ENCODE measurements at places on chromosomes 11 and 22.

- DNase-seq, result no peak
These were observed 74.8 kb upstream of the SLC22A12 start for GRCh38 chr11:64516226-64516625.

DNA sequence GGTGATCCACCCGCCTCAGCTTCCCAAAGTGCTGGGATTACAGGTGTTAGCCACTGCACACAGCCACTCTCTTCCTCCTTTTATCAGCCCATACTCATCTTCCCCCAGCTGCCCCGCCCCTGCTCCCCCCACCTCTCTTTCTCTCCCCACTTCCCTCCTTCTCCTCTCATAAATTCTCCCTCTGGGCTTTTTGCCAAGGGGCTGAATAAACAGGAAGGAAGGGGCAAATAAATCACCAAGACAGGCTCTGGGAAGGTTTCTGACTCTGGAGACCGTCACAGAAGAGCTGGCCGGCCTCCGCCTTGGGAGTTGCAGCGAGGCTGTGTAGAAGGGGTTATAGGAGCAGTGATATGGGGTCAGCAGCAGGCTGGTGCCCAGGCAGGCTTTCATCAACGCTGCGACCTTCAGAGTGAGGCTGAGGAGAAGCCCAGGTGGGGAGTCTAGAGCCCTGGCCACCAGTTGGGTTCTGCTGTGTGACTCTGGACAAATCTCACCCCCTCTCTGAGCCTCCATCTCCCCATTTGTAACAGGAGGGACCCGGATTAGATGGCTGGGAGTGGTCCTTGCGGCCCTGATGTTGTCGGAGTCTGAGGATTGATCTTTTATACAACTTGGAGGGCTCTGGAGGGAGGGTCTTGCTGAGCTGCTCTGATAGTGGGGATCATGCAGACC is 62.6 kb upstream of the RASD2 start:
- peak; percentile 54 for DNase-seq

DNA sequence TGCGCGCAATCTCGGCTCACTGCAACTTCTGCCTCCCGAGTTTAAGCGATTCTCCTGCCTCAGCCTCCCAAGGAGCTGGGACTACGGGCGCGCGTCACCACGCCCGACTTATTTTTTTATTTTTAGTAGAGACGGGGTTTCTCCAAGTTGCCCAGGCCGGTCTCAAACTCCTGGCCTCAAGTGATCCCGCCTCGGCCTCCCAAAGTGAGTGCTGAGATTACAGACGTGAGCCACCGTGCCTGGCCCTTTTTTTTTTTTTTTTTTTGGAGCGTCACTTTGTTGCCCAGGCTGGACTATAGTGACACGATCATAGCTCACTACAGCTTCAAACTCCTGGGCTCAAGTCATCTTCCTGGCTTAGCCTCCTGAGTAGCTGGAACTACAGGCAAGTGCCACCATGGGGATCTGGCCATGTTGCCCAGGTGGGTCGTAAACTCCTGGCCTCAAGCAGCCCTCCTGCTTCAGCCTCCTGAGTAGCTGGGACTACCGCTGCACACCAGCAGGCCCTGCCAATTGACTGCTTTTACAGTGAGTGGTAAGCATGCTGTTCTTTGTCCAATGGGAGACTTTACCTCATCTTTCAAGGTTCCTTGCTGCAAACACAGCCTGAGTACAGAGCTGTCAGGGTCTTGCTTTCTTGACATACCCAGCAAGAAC is 600 bp upstream of the CENPM start:
- no peak for DNase-seq

- no peak for DNase-seq
These were observed 17.6 kb downstream of the TTC12 start for GRCh38 chr11:113332023-113332422.

- DNase-seq, result no peak
These were observed 327.6 kb upstream of the CCDC90B start for GRCh38 chr11:83613767-83614121.

- DNase-seq, result no peak
These were observed 16.7 kb downstream of the PHLDA2 start for GRCh38 chr11:2912498-2912897.

DNA sequence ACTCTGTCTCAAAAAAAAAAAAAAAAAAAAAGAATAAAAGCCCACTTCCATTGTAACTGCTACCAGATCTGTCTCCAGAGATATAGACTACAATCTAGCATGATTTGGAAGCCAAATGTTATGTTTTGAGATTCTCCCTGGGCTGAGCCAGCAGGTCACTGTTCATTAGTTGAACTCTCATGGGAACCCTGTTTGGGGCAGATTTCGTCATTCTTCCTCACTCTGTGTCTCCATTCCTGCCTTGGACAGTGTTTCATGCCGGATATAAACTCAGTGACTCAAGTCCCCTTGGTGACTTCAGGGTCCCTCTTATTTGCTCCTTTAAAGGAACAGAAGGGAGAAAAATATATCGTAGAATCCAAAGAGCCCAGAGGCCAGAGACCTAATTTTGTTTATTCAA is 378.1 kb downstream of the LARGE1 start:
- no peak for DNase-seq

- no peak for DNase-seq
These were observed 17.0 kb downstream of the MRPL48 start for GRCh38 chr11:73804712-73805111.

DNA sequence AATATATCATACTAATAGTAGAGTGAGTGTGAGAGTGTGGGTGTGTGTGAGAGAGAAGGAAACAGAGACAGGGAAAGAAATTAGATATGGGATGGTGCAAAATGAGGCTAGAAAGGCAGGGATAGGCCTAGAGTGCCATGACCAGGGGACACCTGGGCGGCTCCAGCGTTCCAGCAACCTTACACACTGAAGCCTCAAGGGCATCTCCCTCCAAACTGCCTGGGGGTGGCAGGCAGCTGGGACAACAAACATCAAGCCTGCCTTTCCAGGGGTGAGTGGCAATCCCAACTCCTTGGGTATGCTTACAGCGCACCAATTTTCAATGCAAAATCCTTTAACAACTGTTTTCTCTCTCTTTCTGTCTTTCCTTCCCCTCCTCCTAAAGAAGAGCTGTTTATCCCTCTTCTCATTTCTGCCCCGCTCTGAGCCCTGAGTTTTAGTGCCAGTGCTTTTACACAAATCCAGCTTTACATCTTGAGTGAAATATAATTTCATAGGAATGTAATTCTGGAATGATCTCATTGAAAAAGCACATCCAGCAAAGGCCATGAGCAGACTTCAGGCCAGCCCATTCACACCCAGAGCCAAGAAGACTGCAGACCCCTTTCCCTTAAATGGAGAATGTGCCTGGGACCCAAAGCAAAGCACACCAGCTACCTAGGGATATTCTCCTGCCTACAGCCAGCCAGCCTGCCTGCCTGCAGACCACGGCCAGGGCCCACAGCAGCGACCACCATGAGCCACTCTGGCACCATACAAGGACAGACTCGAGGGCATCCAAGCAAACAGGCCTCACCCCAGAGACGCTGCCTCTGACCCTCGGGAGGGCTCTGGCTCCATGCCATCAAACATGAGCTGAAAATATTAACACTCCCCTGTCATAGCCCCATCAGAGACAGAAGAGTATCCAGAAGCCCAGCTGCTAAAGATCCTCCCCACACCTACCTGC is 90.3 kb downstream of the RPL27A start:
- DNase-seq, result no peak

DNA sequence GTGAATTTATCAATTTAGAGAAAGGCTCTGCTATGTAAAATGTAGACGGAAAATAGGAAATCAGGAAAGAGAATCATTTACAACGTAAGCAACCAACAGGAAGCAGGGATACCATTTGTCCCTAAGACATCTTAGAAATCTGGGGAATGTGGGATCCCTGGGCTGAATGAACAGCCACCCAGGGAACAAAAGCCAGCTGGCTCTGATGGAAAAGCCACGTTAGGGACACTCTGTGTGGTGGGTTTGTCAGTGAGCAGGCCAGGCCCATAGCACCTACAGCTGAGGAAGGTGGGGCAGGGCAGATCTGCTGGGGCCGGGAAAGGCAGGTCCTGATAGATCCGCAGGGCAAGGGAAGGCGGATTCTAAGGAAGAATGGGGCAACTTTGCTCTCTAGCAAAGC is 87.1 kb upstream of the CSNK2A3 start:
- no peak for DNase-seq

GRCh38 chr22:45891021-45891421 is 85.9 kb downstream of the WNT7B start:
- DNase-seq, result no peak

- DNase-seq, result no peak
These were observed 4.2 kb downstream of the MYRF start for GRCh38 chr11:61756452-61757212.

- no peak for DNase-seq
These were observed 26.9 kb downstream of the TPST2 start for GRCh38 chr22:26563022-26563421.

DNA sequence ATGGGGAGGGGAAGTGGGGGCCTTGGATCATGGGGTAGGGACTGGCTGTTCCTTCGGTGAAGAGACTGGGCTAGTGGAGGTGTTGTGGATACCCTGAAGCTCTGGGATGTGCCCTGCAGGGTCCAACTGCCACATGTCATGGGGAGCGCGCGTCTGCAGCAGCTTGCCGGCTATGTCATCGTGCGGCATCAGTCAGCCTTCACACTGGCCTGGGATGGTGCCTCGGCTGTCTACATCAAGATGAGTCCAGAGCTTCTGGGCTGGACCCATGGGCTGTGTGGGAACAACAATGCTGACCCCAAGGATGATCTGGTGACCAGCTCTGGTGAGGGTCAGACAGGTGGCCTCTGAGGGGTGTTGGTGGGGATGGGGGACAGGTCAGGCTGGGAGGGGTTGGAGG is 9.9 kb downstream of the OTOG start:
- no peak for DNase-seq

- DNase-seq, result no peak
These were observed 97.9 kb downstream of the RRAS2 start for GRCh38 chr11:14261066-14261465.

- DNase-seq, result no peak
These were observed 126.2 kb upstream of the SERPIND1 start for GRCh38 chr22:20647586-20648305.

GRCh38 chr11:126432525-126432924 is 77.0 kb downstream of the ST3GAL4 start:
- no peak for DNase-seq
